ENCODE measurements at places on chromosomes 11 and 22.
A peak's percentile ranks its signal among the peaks of the same experiment; 100 is the strongest.

- no peak for DNase-seq
Measured at GRCh38 chr22:36966851-36967540, 52.3 kb downstream of the TST start.

DNA sequence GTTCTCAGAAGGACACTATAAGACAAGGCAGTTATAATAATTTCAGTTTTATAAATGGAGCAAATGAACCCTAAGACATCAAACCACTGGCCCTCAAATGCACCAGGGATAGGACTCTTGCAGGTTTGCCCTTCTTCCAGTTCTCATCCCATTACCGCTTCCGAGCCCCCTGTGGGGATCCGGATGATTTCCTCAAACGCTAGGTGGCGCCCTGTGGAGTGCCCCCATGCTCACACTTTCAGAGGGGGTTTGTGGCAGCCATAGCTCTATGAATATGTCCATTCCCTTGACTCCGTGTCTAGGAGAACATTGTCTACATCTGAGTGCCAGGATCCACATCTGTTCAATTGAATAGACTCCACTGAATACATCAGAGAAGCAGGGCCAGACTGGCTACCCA lies 816.3 kb downstream of the NTM start:
- DNase-seq = no peak

DNA sequence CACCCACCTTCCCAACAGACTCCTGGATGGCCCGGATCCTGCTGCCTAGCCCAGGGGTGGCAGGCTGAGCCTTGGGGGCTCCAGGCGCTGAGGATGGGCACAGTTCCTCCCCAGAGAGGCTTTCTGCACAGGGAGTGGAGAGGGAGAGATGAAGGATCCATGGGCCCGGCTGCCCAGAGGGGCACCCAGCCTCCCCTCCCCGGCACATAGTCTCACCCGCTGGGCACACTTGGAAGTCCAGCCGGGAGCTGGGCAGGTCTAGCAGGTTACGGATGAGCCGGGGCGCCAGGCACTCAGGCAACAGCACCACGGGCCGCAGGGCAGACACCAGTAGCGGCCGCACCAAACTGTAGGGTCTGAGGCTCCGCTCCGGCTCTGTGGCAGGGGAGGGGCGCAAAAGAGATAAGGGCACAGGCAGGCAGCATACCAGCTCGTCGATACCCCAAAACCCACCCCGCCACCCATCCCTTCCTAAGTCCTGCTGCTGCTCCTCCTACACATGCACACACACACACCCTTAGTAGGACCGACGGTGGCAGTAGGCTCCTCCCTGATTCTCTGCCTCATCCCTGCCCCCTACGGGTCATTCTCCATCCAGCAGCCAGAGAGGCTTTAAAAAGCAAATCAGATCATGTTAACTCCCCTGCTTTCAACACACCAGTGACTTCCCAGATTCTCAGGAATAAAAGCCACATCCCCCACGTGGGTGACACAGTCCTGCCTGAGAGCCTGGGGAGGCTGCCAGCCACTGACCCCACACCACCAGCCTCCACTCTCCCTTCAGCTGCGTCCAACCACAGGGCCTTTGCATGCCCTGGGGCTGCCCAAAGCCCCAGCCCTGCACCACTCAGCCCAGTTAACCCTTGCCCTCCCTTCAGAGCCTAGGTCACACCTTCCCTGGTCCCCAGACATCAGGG lies 6.5 kb upstream of the MFNG start:
- no peak for DNase-seq

DNA sequence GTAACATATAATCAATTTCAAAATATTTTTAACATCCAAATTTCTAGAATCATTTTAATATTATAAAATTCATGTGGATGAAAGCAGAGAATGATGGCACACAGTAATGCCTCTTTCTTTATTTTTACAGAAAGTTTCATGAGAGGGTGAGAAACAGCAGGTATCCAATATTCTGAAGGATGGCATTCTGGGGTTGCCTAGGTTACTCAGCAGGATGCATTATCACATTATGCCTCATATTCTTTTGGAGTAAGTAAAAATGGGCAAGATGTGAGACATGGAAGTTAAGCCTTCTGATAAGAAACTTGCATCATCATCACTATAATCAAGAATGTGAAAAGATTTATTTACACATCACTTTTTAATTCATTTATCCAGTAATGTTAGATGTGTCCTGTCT lies 148.7 kb upstream of the PGR start:
- no peak for DNase-seq

GRCh38 chr11:75280227-75280701 lies 39.7 kb downstream of the TPBGL start:
- DNase-seq = peak; percentile 15

DNA sequence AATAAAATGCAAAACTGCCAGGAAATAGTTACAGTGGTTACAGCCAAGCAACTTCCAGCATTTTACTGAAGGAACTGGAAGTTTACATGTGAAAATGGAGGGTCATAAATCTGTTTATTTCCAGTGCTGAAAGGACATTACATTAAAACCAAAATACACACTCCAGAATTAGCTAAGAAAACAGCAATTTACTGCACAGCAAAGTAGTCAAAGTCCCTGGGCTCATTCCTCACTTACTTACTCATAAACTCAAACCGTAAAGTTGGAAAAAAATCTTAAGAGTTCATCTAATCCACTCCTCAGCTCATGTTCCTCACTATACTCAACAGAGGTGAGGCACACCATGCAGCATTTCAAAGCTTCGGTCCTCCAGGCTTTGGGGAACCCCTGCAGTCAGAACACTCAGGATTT lies 17.4 kb downstream of the CTSC start:
- DNase-seq = no peak

GRCh38 chr11:15175831-15176230 lies 61.1 kb downstream of the INSC start:
- DNase-seq = no peak

DNA sequence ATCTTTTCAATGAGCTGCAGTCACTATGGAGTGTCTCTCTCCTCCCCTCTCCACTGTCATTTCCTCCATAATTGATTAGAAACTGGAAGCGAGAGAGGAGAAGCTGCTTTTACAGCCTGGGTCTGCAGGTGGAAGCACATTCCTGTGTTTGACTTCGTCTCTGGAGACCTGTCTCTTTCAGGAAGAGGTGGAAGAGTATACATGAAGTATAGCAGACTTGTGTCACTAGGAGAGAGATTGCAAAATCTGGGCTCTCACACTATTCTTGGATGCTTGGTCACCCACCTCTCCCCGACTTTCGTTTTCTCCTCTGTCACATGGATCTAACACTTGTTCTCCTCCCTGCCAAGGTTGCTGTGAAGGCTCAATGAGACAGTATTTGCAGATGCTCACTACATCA lies 323.3 kb downstream of the NTM start:
- DNase-seq = no peak

GRCh38 chr11:47881145-47881544 lies 33.0 kb upstream of the NUP160 start:
- DNase-seq = no peak

- DNase-seq = no peak
Measured at GRCh38 chr11:86171627-86172026, 72.9 kb upstream of the EED start.

- no peak for DNase-seq
Measured at GRCh38 chr22:32650553-32651345, 150.8 kb upstream of the TIMP3 start.

- DNase-seq = no peak
Measured at GRCh38 chr11:66219846-66220565, 48.4 kb upstream of the RAB1B start.

DNA sequence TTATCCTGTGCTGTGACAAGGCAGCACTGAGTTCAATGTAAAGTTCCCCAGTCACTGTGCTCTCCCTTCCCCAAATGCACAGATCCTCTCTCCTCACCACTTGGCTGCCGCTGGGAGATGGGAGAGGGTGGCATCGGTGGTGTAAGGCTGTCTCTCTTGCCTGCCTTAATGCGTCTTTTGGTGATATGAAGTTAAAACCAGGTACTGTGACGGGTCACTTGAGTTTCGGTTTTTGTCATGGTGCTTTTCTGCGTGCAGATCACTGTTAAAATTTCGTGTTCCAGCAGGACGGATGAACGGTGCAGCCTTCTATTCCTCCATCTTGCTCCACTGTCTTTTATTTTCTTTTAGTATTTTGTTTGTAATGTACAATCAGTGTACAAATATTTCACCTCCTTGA lies 18.6 kb downstream of the GLB1L2 start:
- no peak for DNase-seq

DNA sequence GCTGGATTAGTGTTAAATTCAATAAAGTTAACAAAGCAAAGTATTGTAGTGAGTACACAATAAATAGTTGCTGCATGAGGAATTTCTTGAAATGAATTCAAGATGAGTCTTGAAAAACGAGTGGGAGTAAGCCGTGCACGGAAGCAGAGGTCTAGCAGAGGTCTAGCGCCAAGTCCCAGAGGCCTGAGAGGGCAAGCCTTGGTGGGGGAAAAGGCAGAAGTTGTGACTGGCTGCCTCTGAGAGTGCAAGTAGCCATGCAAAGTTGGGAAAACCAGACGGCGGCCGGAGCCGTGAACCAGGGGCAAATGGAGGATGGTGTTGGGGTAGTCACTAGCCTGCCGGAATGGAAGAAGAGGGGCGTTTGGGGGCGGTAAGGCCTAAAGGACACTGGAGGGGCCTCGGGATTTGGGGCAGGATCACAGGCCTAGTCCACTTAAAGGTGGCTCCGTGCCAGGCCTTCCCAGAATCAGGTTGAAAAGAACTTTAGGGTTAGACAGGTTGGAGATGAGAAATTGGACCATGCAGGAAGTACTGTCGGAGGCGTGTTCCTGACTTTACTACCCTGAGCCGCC lies 379 bp upstream of the SLC3A2 start:
- DNase-seq = no peak

GRCh38 chr11:3942160-3942955 lies 86.9 kb downstream of the STIM1 start:
- no peak for DNase-seq

GRCh38 chr11:122765487-122766131 lies 72.7 kb upstream of the CRTAM start:
- no peak for DNase-seq

DNA sequence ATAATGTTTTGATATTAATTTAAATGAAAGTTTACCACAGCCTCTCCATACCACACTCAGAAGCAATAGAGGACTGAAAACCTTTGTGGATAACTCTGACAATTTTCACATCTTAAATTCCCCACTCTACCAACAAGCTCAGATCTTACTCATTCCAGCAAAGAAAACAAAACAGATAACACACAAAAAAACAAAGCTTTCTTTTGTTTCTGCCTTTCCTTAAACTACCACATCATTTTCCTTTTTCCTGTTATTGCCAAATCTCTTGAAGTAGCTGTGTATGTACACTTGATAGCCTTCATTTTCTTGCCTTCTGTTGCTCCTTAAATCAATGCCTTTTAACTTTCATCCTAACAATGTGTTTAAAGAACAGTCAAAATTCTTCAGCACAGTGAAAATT lies 484.9 kb downstream of the NTM start:
- no peak for DNase-seq

- no peak for DNase-seq
Measured at GRCh38 chr22:25346859-25347751, 127.7 kb downstream of the CRYBB2 start.

GRCh38 chr11:123742031-123742723 lies 717 bp upstream of the ZNF202 start:
- DNase-seq = no peak

DNA sequence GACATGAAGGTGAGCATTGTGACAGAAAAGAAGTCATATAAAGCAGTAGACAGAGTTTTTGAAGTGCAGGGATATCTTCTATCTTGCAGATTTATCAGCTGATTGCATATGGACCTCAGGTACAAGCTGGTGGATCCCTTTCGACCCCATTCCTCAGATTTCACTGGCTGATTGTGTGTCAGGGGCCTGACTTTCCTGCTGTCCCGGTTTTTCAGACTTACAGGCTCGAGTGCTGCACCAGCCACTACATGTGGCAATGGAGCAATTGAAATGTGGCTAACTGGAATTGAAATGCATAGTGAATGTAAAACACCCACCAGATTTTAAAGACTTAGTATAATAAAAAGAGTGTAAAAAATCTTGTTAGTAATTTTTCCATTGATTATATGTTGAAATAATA lies 50.3 kb downstream of the CLMP start:
- DNase-seq = no peak

DNA sequence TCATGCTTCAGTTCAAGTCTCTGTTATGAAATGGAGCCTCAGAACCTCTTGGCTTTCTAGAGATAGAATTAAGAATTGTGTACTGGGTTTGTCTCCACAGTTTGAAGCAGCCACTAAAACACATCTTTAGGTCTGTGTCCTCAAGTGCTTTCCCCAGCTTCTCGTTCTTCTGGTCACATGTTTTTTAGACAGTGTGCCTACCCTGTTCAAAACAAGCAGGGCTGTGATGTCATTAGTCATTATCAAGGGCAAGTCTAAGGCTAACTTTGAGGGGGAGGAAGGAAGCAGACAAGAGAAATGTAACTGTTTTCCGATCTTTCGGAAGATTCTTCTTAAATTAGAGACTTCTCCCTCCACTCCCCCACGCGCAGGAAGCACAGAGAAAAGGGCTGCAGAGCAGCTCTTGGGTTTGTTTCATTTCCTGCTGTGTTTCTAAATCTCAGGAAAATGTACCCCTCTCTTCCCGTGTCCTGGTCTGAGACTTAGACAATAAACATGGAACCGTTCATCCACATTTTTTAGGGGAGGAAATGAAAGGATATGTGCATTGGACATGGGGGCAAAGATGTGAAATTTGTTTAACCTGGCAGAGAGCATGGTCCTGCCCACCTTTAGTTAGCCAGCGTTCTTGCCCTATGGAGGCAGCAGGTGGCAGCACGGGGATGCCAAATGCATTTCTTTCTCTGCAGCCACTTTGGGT lies 3.1 kb downstream of the AKIP1 start:
- DNase-seq = no peak

DNA sequence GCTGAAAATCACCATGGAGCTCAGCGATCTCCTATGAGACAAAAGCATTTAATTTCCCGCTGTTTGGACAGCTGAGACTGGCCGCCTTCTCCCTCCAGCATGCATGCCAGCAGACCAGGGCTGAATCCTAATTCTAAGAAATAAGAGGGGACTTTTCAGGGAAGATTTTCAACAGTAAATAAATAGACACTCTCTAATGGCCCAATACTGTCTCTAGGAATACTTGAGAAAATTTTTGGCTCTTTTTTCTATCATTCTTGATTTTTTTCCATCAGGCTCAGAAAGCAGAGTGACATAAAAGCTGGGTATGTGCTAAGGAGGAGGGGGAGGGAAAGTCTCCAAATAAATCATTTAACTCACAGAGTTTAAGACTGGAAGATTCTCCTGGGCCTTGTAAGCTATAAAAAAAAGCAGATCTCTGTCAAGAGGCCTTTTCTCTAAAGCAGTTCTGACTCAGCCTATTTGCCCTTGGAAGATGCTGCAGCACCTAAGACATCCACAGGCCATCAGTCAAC lies 17.6 kb upstream of the SPON1 start:
- DNase-seq = no peak
